ENCODE measurements at places on chromosomes 2 and 18. TPM values are rescaled to one million over a fixed set of nuclear protein-coding genes. Genes with fewer than 3 reads are reported as not detected.

DNA sequence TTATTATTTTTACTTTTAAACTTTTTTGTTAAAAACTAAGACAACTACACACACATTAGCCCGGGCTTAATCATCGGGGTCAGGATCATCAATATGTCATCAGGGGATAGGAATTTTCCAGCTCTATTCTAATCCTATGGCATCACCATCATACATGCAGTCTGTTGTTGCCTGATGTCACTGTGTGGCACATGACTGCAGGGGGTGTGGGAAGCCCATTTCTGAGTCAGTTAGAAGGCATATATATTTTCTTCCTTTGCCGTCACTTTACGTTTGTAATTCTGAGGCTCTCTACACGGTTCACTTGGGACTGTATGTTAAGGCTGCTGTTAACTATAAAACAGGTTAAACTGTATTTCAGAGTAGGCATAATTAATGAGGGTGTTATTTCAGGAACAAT, 144.4 kb upstream of the ITGA6 start:
- H3K4me1 ChIP-seq = peaks cover 13% of the 10 kb centered on the region
- H3K27me3 ChIP-seq = no peaks in the 10 kb centered on the region
- no peaks in the 10 kb centered on the region for H3K36me3 ChIP-seq
- peak; percentile 99 for DNase-seq
- no peak overlapping the region for H3K27ac ChIP-seq

- DNase-seq = peak; percentile 66
- H3K4me1 ChIP-seq = peaks cover 9% of the 10 kb centered on the region
- H3K36me3 ChIP-seq = no peaks in the 10 kb centered on the region
- H3K27ac ChIP-seq = no peak overlapping the region
Measured at GRCh38 chr2:15159751-15160177, 401.4 kb downstream of the NBAS start.

DNA sequence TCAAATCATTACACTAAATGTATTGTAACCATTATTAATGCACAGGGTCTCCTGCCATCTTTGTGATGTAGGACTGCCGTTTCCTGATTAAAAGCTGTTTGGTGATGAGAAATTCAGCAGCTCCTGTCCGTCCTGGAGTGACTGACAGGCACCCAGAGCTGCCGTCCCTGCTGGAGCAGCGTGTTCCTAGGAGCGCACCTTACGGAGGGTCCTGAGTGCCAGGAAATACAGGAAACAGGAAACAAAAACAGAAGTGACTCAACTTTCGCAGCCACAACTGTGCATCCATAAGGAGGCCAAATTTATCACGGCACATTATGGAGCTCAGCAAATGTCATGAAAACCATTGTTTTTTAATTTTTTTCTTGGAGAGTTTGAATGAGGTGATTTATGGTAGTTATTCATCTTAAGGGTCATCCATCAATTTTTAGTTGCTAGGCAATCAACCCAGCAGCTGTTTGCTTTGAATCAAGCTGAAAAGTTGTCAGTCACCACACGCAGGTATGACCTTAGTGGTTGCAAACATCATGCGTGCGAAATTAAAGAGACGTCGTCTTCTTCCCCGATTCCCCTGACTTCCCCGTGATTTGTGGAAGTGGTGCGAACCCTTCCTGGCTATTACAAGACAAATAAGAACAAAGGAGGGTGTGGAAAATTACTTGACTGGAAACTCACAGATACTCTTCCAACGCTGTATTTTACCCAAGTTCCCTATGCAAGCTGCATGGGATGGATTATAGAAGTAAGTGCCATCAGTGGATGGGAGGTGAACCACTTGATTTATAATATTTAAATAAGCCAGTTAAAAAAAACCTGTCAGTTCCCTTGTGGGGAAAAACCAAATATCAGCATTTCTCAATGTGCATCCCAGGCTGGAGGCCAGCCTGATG, 19.8 kb downstream of the TSHZ1 start:
- no peak for DNase-seq
- peaks cover 3% of the 10 kb centered on the region for H3K36me3 ChIP-seq
- no peak overlapping the region for H3K27ac ChIP-seq
- H3K4me1 ChIP-seq = peaks cover 7% of the 10 kb centered on the region
- no peak overlapping the region for H3K4me3 ChIP-seq

- DNase-seq = no peak
- no peaks in the 10 kb centered on the region for H3K36me3 ChIP-seq
- peaks cover 5% of the 10 kb centered on the region for H3K27me3 ChIP-seq
- no peaks in the 10 kb centered on the region for H3K4me1 ChIP-seq
Measured at GRCh38 chr18:22457524-22457923, 39.8 kb upstream of the CTAGE1 start.

DNA sequence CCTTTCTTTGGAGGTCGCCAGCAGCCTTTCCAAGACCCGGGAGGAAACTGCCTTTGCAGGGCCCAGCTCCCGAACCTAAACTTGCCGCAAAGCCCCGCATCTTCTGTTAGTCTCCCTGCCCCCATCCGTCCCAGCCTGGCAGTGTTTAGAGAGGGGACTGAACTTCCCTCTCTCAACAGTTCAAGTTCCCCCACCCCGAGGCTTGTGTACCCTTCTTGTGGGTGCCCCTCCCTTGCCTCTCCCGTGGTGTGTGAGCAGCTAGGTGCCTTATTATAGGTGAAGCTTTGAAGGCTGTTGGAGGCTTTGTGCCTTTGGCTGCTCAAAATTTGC, 1.4 kb downstream of the LBH start:
- no peaks in the 10 kb centered on the region for H3K27me3 ChIP-seq
- H3K4me3 ChIP-seq = peak overlapping the region; percentile 84
- DNase-seq = no peak
- peaks cover 23% of the 10 kb centered on the region for H3K4me1 ChIP-seq

GRCh38 chr2:226378753-226379705, 420.6 kb downstream of the IRS1 start:
- DNase-seq = peak; percentile 59
- H3K27ac ChIP-seq = no peak overlapping the region
- H3K27me3 ChIP-seq = no peaks in the 10 kb centered on the region
- no peak overlapping the region for H3K4me3 ChIP-seq
- H3K4me1 ChIP-seq = no peaks in the 10 kb centered on the region

DNA sequence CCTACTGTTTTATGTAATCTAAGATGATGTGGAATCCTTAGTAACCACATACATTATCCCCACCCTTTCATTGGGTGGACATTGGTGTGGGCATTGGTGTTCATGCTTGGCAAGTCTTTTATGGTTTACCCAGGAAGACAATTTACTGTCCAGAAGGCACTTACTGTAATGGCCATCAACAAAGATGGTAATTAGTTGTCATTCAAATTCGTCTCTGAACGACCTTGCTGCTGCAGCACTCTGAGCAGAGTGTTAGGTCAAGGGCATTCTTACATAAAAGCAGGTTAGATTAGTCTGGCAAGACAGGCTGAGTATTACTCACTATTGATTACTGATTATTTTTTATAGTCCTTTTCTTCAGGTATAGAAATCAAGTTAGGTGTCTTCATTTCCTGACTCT, 447.9 kb downstream of the XIRP2 start:
- no peaks in the 10 kb centered on the region for H3K4me1 ChIP-seq
- no peak overlapping the region for H3K4me3 ChIP-seq
- H3K36me3 ChIP-seq = no peaks in the 10 kb centered on the region
- H3K27me3 ChIP-seq = no peaks in the 10 kb centered on the region
- no peak overlapping the region for H3K27ac ChIP-seq

DNA sequence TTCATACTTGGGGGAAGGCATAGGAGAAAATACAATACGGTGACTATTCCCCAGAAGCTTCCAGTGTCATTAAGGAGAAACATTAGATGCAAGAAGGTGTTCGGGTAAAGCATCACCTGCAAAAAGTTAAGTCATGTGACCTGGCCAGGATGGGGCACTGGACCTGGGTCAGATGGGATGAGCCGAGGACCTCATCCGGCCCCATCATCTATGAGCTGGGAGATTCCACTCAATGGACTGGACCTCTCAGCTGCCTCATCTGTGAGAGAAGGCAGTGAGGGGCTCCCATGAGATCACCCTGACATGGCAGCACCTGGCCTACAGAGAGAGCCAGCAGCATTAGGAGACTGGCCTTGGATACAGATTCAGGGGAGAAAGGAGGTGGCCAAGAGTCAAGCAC, 111.4 kb upstream of the TEX51 start:
- no peaks in the 10 kb centered on the region for H3K36me3 ChIP-seq
- H3K4me1 ChIP-seq = no peaks in the 10 kb centered on the region
- no peaks in the 10 kb centered on the region for H3K27me3 ChIP-seq
- no peak overlapping the region for H3K27ac ChIP-seq

DNA sequence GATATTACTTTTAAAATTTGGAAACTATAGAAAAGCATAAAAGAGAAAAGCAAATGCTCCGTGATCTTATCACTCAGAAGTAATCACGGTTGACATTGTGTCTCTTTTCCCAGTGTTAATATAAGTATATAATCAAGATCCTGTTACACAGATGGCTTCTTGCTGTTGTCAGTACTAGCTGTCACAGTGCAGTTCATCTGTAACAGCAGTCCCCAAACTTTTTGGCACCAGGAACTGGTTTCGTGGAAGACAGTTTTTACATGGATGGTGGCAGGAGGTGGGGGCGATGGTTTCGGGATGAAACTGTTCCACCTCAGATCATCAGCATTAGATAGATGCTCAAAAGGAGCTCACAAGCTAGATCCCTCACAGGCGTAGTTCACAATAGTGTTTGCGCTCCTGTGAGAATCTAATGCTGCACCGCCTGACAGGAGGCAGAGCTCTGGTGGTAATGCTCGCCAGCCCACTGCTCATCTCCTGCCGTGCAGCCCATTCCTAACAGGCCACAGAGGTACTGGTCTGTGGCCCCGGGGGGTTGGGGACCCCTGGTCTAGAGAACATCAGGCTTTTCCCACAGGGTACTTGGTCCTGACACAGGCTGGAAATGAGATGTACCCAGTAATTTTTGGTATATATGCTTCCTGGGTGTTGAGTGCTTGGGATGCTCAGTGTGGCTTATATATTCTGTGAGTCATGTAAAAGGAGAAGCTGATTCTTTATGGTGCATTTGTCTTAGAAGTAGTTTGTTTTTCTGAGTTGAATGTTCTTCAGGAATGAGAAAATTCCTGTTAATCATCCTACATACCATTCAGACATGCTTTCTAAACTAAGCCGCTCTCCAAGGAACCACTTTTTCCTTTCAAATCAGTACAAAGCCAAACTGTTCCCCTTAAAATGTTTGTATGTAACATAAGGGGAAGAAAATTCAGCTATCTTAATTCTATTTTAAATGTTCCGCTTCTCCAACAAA, 121.8 kb downstream of the NCK2 start:
- H3K27ac ChIP-seq = peak overlapping the region; percentile 76
- peaks cover 19% of the 10 kb centered on the region for H3K4me1 ChIP-seq
- no peaks in the 10 kb centered on the region for H3K36me3 ChIP-seq

DNA sequence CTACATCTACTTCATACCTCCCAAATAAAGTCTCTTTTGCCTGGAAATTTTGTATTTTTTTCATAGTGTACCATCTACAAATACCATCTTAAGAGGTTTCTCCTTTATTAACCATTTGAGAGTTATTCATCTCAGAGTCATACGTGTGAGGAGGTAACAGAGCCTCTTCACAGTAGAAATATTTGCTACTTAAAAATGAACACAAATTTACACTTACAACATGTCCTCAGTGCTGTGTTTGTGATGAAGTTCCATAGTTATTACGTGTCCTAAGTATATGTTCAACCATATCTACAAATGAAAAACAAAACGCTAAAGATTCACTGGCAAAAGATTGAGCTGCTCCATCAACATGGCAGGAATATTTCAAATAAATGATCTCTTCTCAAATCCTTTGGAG, 48.5 kb upstream of the HNRNPA3 start:
- peak overlapping the region; percentile 34 for H3K27ac ChIP-seq
- DNase-seq = no peak
- H3K27me3 ChIP-seq = no peaks in the 10 kb centered on the region
- peak overlapping the region; percentile 40 for H3K4me3 ChIP-seq

DNA sequence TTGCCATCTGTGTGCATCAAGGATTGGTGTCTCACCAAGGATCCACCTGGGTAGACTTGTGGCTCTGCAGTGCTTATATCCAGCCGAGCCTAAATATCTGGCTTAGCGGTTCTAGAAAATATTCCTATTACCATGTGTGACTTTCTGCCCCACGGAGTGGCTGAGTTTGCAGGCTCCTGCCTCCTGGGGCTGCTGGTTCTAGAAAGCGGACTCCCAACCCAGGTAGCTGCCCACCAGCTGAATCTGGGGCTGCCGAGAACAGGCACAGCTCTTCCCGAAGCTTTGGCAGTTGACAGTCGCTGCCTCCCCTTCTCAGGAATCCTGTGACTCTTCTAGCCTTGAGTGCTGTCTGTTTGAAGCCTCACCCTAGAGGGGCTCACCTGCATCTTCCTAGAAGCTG, 104.6 kb downstream of the TPGS2 start:
- H3K27me3 ChIP-seq = no peaks in the 10 kb centered on the region
- H3K4me3 ChIP-seq = no peak overlapping the region
- no peaks in the 10 kb centered on the region for H3K36me3 ChIP-seq
- H3K4me1 ChIP-seq = peaks cover 6% of the 10 kb centered on the region

DNA sequence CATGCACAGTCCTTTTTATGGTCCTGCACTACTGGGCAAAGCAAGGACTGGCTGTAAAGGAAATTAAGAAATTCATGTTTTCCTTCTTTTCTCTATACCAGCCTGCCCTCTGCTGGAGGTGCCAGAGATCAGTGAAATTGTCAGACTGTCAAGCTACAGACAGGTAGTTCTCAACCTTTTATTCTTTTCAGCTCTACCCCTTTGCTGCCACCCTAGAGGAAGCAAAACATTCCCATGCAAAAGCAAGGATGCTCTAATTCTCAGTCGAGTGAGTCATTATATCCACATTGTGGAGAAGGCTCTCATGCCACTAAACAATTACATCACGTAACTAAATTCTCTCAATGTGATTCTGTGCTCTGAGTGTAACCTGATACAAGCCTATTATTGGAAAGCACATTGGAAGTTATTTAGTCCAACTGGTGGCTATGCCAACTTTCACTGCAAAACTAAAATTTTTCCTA, 25.0 kb upstream of the RAPGEF4 start:
- H3K4me1 ChIP-seq = peaks cover 2% of the 10 kb centered on the region
- peak; percentile 95 for DNase-seq
- no peaks in the 10 kb centered on the region for H3K36me3 ChIP-seq
- H3K27me3 ChIP-seq = no peaks in the 10 kb centered on the region
- H3K4me3 ChIP-seq = no peak overlapping the region

- H3K4me1 ChIP-seq = peaks cover 3% of the 10 kb centered on the region
- no peaks in the 10 kb centered on the region for H3K27me3 ChIP-seq
- peaks cover 39% of the 10 kb centered on the region for H3K36me3 ChIP-seq
- H3K27ac ChIP-seq = no peak overlapping the region
Measured at GRCh38 chr2:33313039-33313438, 163.4 kb upstream of the RASGRP3 start.

DNA sequence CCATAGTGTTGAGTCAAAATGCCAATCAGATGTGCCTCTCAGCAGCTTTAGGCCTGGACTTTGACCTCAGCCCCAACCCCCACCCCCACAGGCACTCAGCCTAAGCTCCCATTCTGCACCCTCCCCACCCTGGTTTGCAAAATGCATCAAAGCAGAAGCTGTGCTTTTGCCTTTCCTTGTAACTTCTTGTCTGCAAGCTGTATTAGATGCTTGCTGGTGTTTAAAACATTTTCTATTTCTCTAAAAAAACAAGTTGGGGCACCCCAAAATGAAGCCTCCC, 26.6 kb upstream of the STEAP3 start:
- peaks cover 18% of the 10 kb centered on the region for H3K27me3 ChIP-seq
- H3K4me1 ChIP-seq = peaks cover 18% of the 10 kb centered on the region

GRCh38 chr18:22470248-22471235, 52.8 kb upstream of the CTAGE1 start:
- peak; percentile 73 for DNase-seq
- no peaks in the 10 kb centered on the region for H3K27me3 ChIP-seq
- H3K27ac ChIP-seq = peak overlapping the region; percentile 72
- H3K4me1 ChIP-seq = peaks cover 36% of the 10 kb centered on the region
- H3K36me3 ChIP-seq = no peaks in the 10 kb centered on the region

The UPP2 gene
- not detected for polyA plus RNA-seq

The KLHL30 gene
- polyA plus RNA-seq = 0.03 TPM

The GATA6 gene
- polyA plus RNA-seq = 4.2 TPM

The OSR1 gene
- 48.0 TPM for polyA plus RNA-seq

The CDCA7 gene
- 18.7 TPM for polyA plus RNA-seq

The GKN1 gene
- polyA plus RNA-seq = not detected

The PDE1A gene
- polyA plus RNA-seq = 0.26 TPM

The PIEZO2 gene
- polyA plus RNA-seq = 2.2 TPM

The PID1 gene
- 1.1 TPM for polyA plus RNA-seq

The CCDC74B gene
- 8.4 TPM for polyA plus RNA-seq
